ENCODE measurements at places on chromosomes 1 and 21.

GRCh38 chr1:190608282-190608681 lies 130.6 kb upstream of the BRINP3 start:
- DNase-seq: no peak

- DNase-seq: no peak
Measured at GRCh38 chr1:18105196-18105595, 2.4 kb upstream of the IGSF21 start.

DNA sequence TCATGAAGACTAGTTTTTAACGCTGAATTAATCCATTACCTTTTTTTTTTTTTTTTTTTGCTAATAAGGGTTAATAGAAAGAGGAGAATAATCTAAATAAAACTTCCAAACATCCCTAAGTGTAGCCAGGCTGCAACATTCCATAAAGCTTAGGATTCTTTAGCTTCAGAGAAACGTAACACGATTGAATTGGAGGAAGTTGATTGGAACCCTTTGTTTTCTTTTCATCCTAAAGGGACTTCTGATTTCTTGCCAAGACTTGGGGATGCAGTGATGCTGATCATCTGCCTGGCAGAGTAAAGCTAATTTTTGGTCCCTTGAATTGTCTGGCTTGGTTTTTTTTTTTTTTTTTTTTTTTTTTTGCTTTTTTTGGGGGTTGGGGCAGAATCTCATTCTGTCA lies 142.9 kb downstream of the VPS13D start:
- DNase-seq: no peak

DNA sequence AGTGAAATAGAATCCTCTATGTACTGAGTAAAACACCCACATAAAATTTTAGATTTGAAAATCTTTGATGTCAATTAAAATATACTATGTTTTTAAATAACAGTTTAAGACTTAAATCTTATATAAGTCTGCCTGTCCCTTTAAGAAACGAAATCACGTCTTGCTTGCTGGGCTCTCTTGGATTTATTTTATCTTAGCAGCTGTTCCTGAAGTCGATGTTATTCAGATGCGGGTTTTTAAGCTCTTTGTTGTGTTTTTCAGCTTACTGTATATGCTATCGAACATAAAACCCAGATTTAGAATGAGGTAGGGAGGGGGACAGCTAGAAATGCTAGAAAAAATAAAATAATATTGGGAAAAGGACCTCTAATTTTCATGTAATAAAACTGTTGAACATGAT lies 11.1 kb upstream of the SSX2IP start:
- DNase-seq: no peak

- DNase-seq: no peak
Measured at GRCh38 chr1:95438218-95438948, 204.4 kb downstream of the RWDD3 start.

GRCh38 chr1:21337010-21337437 lies 46.8 kb upstream of the ECE1 start:
- no peak for DNase-seq

- DNase-seq: no peak
Measured at GRCh38 chr1:47742890-47743760, 254.1 kb downstream of the TRABD2B start.

DNA sequence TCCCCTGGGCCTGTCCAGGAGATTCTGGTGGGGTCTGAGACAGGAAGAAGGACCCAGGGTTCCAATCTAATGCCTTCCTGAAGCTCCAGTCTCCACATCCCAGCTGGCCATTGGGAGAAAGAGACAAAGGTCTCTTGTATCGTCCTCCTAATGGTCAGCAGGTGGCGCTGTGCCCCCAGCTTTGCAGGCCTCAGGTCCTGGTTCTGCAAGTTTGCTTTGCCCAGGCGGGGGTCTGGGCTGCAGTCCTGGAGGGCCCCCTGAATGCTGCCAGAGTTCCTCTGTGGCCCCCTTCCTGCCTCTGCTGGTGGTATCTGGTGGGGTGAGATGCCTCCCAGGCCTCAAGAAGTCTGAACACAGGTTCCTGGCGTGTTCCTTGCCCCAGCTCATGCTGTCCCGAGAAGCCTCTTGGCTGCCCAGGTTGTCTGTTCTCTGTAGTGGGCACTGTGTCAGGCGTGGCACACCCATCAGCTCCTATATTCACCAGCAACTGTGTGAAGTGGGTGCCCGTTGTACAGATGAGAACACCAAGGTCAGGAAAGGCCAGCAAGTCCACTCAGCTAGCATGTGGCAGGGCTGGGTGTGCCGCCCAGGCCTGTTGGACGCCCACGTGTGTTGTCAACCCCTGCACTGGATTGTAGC lies 33.8 kb upstream of the CSF3R start:
- peak; percentile 31 for DNase-seq

- no peak for DNase-seq
Measured at GRCh38 chr1:88695781-88696180, 11.7 kb downstream of the PKN2 start.

DNA sequence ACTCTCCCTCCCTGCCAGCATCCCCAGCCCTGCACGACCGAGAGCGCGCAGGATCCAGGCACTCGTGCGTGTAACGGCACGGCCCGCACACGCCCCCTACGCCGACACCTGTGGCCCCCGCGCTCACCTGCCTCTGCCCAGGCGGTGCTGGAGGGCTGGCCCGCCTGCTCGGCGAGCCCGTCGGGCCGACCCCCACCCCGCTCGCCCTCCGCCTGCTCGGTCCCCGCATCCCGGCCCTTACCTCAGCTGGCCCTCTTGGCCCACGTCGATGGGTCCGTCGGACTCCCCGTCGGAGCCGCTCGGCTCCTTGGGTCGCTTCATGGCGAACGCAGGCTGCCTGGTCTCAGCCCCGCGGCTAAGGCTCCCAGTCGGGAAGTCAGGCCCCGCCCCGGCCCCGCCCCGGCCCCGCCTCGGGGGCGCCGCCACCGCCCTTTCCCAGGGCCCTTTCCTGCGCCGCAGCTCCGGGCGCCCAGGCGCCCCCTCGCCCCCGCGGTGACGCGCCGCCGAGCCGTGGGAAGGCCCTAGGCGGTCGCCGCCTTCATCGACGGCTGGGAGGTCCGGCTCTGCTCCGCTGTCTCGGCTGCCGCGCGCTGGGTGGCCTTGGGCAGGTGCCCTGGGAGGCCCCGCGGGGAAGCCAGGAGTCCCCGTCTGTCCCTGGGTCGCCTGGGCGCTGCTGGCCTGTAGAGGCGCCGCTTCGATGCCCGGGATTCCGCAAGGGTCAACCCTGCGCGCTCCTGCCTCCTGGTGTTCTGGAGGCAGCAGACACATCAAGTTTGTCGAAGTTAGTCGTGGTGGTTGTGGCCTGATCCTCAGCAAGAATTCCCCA lies at the start of gene HEYL:
HEYL (minus strand) TSS at position 339 of the 826 bp plus-strand sequence; CDS start at position 321, 18 bp downstream.
- DNase-seq: peak; percentile 68

DNA sequence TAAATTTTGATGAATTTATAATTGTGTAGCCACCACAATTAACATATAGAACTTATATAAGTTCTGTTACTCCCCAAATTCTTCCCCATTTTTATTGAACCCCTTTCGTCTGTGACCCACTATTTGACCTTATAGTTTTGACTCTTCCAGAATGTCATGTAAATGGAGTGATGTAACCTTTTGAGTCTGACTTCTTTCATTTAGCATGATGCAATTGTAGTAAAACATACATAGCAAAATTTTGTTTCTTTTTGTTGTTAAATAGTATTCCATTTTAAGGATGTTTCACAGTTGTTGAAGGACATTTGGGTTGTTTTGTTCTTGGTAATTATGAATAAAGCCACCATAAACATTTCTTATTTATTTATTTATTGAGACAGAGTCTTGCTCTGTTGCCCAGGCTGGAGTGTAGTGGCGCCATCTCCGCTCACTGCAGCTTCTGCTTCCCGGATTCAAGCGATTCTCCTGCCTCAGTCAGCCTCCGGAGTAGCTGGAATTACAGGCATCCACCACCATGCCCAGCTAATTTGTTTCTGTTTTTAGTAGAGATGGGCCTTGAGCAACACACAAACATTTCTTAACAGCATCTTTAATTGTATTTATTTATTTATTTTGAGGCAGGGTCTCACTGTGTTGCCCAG lies 33.6 kb downstream of the RPRD2 start:
- no peak for DNase-seq

- DNase-seq: no peak
Measured at GRCh38 chr21:41228492-41228891, 60.5 kb downstream of the BACE2 start.

DNA sequence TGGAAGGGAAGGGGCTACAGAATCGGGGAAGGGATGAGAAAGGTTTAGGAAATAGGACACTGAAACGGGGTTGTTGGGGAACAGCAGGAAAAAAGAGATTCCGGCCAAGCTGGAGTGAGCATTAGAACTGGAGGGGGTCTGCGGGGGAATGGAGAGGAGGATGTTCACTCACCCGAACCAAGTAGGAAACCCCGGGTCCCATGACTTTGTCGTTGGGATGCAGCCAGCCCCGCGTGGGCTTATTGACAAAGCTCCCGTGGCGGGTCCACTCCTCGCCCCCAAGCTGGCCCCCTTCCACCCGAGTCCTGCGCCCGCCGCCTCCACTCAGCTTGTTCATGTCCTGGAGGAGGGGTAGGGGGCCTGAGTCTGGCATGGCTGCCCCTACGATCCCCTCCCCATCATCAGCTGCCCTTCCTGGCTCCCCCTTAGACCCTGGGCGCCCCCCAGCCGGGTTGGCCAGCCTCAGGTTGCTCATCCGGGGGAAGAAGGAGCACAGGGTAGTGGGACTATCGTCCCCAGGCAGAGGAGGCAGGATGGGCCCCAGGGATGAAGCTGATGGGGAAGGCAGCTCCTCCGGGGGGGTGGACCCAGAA lies 591 bp downstream of the SHC1 start:
- DNase-seq: no peak

- no peak for DNase-seq
Measured at GRCh38 chr1:232483826-232484225, 146.1 kb downstream of the SIPA1L2 start.

- DNase-seq: no peak
Measured at GRCh38 chr1:158933621-158934020, 2.3 kb downstream of the PYHIN1 start.

GRCh38 chr1:228392111-228392936 lies 14.3 kb downstream of the TRIM11 start:
- no peak for DNase-seq

- no peak for DNase-seq
Measured at GRCh38 chr1:206713070-206713469, 28.4 kb downstream of the MAPKAPK2 start.

- no peak for DNase-seq
Measured at GRCh38 chr1:165647970-165648369, 16.9 kb downstream of the MGST3 start.

DNA sequence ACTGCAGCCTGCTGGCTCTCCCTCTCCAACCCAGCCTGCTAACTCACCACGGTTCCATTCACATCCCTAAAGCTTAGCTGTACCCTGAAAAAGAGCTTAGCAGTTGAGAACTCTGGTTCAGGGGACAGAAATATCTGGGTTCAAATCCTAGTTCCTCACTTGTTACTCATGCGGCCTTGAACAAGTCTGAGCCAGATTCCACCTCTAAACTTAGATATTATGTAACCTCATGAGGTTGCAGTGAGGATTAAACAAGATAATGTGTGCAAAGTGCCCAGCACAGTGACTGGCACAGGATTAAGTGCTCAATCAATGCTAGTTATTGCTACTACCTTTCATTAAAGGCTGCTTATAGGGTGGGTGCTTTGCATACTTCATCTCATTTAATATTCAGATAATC lies 41.3 kb upstream of the DHCR24 start:
- no peak for DNase-seq

DNA sequence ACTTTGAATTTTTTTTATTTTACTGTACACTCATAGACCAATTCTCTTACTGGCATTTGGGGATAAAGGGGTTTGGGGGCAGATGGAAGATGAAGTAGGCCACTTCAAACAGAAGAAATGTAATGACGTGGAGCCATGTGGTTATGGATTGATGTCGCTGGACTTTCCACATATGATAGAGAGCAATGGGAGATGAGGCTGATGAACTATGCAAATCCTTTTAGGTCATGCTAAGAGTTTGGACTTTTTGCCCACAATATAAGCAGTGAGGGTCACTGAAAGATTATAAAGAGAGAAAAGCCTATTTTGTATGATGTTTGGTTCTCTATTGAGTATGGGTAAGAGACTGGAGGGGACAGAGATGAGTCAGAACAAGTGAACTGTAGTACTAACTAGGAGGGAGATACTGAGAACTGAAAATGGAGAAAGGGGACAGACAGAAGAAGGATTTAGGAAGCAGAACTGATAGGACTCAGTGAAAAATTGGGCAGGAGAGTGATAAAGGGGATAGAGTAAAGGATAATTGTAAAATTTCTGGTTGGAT lies 9.2 kb downstream of the C1orf21 start:
- no peak for DNase-seq

- no peak for DNase-seq
Measured at GRCh38 chr1:63590166-63590560, 3.0 kb upstream of the PGM1 start.

DNA sequence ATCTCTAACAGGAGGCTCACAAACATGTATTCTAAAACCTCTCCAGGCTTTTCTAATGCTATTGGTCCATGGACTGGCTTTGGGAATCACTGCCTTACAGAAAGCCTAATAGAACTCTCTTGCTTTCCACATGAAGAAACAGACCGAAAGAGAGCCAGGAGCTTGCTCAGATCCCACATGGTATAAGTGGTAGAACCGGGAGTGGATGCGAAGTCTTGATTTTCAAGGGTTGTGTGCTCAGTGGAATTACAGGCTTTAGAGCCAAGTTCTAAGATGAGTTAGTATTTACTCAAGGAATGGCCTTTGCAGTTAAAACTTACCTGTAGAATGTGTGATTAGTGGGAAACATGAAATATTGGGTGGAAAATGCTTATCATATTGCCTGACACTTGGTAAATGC lies 54.3 kb upstream of the HSD17B7 start:
- DNase-seq: no peak

DNA sequence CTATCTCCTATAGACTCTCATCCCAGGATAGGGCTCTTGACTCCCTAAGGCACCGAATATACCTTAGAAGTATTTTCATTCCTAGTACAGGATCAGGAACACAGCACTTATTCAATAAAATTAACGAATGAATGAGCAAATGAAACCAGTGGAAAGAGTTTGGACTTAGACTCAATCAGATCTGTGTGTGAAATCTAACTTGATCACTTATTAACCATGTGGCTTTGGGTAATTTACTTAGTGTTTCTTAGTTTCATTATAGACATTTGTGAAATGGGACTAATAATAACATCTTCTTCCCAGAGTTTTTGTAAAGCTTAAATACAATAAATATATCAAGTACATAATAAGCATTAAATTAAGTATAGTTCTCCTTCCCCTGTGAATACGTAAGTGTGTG lies 230.1 kb downstream of the ADGRL2 start:
- DNase-seq: no peak

- peak; percentile 4 for DNase-seq
Measured at GRCh38 chr1:243748706-243749283, 101.2 kb downstream of the AKT3 start.

- no peak for DNase-seq
Measured at GRCh38 chr1:111850109-111850508, 94.4 kb downstream of the DDX20 start.

All from stimulated activated CD4-positive, alpha-beta T cell treated with anti-CD3 and anti-CD28 coated beads, TNF-alpha, amount 100 ng/mL, for 48 hours (primary cell).